Activated CD4-positive, alpha-beta T cell treated with anti-CD3 and anti-CD28 coated beads, Interleukin-2, amount 50 U/mL, for 16 hours (primary cell): ENCODE measurements at places on chromosomes 16 and 17.

GRCh38 chr17:64940055-64940454 lies 20.8 kb upstream of the LRRC37A3 start:
- no peak for DNase-seq

GRCh38 chr16:30372725-30373124 lies 1.9 kb upstream of the MYL11 start:
- no peak for DNase-seq

- peak; percentile 74 for DNase-seq
Measured at GRCh38 chr17:46940692-46941404, 17.9 kb downstream of the GOSR2 start.

DNA sequence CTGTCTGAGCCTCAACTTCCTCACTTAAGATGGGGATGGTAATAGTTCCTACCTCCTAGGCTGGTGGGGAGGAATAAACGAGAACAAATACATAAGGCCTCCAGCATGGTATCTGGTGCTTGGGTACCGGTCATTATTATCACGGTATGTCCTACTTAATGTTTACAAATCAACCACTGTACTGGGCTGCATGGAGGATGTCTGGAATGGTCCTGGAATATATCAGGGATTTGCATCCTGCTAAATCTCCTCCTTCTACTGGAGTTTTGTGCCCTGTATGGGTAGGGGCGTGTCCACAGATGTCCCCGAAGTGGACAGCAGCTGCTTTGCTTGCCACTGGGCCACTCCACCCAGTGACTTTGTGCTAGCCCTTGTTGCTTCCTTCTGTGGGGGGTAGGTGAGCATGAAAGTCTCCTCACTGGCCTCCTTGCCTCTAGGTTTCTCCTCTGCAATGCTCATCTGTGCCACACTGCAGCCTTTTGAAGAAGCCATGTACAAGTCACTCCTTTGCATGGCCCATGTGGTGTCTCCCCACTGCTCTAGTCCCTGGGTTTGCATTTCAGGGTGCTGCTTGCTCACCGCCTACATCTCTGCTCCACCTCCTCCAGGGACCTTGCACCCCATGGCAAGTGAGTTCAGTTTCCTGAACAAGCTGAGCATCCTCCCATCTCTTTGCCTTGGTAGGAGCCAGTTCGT lies 2.2 kb upstream of the CMIP start:
- no peak for DNase-seq

GRCh38 chr16:83952940-83953795 lies at the start of gene OSGIN1:
Gene OSGIN1, plus strand, starts transcription at chr16:83953240. Its CDS starts 4,432 bp downstream, at chr16:83957672.
- DNase-seq: peak; percentile 86

- no peak for DNase-seq
Measured at GRCh38 chr16:21611198-21611555, 11.8 kb downstream of the METTL9 start.

- no peak for DNase-seq
Measured at GRCh38 chr16:10022098-10022497, 160.1 kb downstream of the GRIN2A start.

- no peak for DNase-seq
Measured at GRCh38 chr17:4516735-4517134, 18.1 kb downstream of the SPNS2 start.

DNA sequence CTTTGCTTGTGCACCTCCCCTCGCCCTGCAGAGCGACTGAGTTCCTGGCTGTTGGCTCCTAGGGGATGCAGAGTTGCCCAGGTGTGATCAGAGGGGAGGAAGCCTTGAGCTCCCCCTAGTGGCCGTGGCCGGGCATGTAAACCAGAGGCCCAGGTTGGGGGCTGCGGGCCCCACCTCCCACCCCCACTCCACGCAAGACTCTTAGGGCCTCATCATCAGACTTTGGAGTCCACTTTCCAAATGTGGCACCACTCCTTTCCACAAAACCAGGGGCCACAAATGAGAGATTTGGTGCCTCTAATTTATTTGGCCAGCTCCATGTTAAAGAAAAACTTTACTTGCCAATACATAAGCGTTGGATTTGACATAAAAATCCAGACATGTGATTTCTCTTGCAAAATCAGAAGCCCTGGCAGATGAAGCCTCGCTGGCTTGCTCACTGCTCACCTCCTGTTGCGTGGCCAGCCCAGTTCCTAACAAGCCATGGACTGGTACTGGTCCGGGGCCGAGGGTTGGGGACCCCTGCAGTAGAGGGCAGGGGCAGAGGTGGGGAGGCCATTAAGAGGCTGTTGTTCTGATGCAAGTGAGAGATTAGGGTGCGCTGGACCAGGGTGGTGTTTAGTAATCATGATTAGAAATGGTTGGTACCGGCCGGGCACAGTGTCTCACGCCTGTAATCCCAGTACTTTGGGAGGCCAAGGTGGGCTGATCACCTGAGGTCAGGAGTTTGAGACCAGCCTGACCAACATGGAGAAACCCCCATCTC lies 28.7 kb upstream of the GAS7 start:
- DNase-seq: peak; percentile 33

GRCh38 chr16:8600144-8600775 lies 9.9 kb upstream of the TMEM114 start:
- DNase-seq: no peak

DNA sequence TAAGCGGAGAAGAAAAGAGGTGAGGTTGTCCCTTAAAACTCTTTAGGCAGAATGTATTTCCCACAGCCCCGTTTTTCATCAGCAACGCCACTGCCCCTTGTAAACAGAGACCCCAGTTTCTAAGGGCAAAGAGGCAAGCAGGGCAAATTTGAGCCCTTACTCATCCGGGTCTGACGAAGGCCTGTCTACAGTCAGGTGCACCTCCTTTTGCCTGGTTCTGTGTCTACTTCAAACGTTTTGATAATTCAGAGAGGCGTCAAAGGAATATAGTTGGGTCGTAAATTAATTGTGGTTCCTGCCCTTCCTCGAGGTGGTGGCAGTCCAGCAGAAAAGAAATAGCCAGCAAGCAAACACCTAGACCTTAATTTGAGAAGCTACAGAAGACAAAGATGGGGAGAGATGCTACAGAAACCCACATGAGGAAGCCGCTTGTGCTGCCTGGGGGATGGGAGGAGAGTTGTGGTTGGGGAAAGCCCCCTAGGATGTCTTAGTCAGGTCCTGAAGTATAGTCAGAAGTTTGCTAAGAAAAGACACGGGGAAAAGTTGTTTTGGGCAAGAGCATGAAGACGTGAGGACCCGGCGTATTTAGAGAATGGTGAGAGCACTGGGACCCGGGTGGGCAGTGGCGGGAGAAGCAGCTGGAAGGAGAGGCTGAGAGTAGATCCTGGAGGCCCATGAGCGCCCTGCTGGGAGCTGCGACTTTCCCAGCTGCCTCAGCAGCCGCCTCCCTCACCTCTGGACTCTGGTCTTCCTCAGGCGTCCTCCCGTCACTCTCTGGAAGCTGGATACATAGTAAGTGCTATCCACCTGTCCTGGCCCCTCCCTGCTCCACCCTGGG lies 2.4 kb downstream of the FBRS start:
- DNase-seq: peak; percentile 88

- no peak for DNase-seq
Measured at GRCh38 chr17:63390090-63390489, 56.0 kb downstream of the CYB561 start.

DNA sequence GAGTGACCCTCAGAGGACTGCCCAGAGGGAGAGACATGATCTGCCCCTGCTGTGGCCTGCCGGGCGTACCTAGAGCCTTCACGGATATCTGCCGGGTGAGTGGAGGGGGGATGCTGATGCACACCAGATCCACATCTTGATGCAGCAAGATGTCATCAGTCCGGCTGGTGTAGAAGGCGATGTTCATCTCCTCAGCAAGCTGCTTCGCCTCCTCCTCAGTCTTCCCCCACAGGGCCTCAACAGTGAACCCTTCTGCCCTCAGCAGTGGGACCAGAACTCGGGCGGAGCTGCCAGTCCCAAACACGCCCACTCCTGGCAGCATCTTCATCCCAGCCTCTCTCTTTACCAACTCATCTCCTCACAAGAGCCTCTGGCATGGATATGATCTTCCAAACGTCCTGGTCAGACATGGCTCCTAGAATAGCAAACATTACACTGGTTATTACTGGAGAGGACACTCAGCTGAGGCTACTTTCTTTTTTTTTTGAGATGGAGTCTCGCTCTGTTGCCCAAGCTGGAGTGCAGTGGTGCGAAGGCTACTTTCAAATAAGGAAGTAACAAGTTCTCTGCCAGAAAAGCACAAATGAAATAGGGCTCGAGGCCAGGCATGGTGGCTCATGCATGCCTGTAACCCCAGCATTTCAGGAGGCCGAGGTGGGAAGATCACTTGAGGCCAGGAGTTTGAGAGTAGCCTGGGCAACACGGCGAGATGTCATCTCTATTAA lies 18.9 kb downstream of the C16orf86 start:
- DNase-seq: no peak

- no peak for DNase-seq
Measured at GRCh38 chr16:75635036-75635435, 12.0 kb upstream of the ADAT1 start.

DNA sequence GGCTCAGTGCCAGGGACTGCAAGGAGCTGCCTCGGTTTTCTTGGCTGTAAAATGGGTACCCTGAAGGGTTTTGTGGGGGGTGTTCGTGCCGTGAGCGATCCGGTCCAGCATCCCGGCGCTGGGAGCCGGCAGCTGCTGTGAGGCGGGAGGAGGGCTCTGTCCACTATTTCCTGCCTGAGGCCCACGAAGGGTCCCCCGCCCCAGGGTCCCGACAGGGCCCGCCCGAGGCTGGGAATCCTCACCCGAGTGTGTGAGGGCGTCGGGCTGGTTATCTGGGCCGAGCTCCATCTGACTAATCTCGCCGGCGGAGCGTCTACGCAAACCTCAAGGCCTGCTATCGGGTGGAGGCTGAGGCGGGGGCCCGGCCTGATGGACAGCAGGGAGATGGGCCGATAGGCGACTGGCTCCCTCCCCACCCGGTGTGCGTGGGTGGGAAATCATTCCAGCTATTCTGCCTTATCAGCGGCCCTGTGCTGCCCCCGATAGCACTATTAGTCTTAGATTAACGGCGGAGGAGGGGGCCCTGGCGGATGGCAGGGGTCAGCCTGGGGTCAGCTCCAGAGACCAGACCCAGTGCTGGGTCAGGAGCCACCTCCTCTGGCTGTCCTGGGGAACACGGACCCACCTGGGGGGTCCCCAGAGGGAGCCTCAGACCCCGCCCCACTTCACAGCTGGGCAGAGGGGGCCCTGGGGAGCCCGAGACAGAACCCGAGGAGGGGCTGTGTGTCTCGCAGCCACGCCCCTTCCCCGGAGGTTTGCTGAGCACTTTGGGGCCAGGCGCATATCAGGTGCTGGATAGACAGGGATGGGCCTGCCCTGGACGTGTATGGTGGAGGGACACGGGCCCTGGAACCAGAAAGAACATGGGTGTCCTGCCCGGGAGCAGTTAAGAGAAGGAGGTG lies 44.7 kb downstream of the ZFPM1 start:
- no peak for DNase-seq

DNA sequence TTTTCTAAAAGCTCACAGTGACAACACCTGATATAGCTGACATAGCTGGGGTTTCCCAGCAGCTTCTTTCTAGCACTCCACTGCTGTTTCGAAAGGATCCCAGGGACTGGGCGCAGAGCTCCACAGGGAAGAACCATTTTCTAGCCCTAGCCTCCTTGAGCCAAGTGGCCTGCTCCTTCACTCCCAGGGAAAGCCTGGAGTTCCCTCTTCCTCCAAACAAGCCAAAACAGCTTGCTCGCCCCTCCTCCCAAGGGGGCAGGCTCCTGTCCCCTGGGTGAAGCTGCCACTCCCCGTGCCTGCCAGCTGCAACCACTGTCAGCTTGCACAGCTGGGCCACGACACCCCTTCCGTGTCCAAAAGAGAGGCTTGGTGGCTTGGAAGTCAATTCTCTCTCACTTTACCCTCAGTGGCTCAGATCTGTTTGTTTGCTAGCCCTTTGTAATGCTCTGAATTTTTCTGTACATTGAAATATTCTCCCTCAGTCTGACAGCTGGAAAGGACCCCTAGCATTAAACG lies 59.8 kb downstream of the CYTH1 start:
- no peak for DNase-seq

- DNase-seq: no peak
Measured at GRCh38 chr16:10608687-10609401, 28.4 kb upstream of the EMP2 start.

- DNase-seq: no peak
Measured at GRCh38 chr17:74778960-74779359, 2.8 kb upstream of the NAT9 start.

DNA sequence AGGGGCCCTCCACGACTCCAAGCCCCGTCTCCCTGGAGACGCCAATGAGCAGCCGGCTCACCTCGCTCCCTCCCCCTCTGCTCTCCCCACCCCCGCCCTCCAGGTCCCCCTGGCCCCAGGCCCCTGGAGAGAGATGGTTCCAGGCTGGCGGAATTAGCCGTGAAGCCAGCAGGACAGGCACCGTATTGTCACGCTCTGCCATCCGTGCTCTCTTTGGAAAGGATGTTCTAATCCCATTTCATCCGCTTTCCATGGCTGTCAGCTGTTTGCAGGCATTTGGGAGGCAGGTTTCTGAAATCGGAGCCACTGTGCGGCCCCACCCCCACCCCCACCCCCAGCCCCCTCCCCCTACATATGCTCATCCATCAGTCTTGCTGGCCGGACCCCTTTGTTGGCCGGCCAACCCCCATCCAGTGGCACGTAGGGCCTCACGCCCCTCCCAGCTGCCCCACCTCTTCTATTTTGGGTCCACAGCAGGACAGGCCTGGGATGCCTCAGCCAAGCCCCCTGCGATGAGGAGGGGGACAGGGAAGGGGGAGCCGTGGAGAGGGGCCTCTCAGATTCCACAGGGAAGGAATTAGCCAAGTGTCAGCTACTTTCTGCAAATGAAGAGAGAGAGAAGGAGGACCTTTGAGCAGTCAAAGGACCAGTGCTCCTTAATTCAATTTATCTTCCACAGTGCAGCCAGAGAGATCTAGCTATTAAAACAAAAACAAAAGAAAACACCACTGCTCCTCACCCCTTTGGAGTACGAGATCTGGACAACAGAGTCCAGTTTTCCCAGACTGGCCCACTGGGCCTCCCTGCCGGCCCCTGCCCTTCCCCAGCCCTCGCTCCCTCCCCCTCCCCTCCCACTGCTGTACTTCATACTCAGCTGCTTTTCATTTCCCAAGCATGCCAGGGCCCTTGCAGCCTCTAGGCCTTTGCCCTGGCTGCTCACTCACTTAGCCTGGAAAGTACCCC lies 30.7 kb downstream of the SDK2 start:
- no peak for DNase-seq

GRCh38 chr16:28196387-28196987 lies 15.3 kb downstream of the XPO6 start:
- DNase-seq: no peak

DNA sequence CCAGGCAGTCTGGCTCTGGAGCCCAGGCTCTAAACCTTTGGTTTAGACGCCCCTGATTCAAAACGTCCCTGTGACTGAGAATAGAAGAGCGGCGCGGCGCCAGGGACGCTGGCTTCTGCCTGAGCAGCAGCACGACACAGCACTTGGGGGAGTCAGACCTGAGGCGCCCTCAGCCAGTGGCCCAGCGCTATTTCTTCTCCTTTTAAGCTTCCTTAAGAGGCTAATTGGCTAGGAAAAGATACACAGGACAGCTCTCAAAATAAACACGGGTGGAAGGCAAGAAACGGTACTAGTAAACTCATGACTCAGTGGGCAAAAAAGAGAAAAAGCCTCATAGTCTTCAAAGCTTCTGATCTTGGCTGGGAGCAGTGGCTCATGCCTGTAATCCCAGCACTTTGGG lies 34.9 kb downstream of the GTF3C1 start:
- no peak for DNase-seq
